Kidney capillary endothelial cell (primary cell): ENCODE measurements at places on chromosomes 7 and 10.

GRCh38 chr10:72303424-72304128 is 29.9 kb downstream of the DDIT4 start:
- no peak for DNase-seq

DNA sequence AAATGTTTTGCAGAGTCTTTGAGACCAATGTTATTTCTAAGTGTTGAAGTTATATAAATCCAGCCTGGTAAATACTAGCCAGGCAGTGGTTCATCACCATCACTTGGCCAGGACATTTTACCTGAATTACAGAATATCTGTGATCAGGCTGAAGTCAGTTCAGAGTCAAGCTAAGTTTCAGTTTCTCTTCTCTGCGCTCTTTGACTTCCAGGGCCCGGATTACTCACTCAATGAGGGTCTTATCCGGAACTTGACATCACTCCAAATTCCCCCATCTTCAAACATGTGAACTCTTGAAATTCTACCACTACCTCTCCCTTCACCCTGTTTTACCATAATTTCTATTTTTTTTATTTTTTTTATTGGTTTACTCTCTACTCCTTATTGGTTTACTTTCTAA is 36.6 kb upstream of the CCAR1 start:
- no peak for DNase-seq

DNA sequence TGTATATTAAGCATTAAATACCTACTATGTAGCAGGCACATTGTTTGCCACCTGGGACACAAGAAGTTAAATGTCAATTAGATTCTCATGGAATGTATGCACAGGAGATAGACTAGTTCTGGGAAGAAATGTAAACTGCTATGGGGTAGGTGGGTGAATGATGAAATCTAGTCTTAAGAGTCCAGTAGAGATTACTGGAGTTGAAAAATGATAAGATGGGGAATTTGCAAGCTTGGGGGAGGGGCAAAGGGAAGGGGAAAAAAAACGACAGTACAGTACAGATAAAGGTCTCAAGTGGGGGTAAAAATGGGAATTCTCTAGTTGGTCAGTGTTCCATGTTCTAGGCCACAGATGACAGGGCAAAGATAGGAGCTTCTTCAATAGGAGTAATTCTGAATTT is 94.4 kb downstream of the ATE1 start:
- DNase-seq = no peak

GRCh38 chr10:1323951-1324350 is 267.8 kb downstream of the WDR37 start:
- DNase-seq = no peak
